ENCODE measurements at places on chromosomes 11 and 22.
A peak's percentile ranks its signal among the peaks of the same experiment; 100 is the strongest.

- DNase-seq = no peak
These were observed 36.9 kb downstream of the GALNT18 start for GRCh38 chr11:11584937-11585336.

DNA sequence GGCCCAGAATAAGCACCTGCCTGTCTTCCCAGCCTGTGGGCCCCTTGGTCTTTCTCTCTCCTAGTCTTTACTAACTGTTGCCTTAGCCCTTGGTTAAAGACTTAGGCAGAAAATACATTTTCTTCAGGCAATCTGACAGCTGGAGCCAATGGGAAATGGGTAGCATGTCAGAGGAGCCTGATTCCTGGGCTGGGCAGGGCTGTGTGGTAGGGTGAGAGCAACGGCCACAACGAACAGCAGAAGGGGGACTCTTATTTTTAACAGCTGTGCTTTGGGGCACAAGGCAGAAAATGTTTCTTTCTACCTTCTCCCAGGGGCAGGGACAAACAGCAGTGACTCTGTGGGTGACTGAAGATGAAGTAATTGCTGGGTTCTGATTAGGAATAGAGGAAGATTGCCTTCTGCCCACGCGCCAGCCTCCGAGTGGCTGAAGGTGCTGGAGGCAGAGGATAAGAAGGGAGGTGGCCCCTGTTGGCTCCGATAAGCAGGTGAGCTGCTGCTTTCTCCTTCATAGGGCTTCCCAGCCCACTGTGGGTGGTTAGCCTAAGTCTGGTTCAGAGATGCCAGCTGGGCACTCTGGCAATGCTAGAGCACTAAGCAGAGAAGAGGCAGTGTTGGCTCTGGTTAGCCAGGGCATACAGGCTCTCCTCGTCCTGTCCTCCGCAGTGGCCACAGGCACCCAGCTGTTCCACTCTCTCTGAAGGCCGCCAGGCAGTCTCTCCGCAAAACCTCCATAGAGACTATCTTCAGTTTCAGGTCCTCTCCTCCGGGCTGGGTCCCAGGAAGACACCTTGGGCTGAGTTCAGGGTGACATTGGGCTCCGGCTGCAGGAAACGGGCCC is 1.5 kb downstream of the YPEL4 start:
- DNase-seq = no peak

DNA sequence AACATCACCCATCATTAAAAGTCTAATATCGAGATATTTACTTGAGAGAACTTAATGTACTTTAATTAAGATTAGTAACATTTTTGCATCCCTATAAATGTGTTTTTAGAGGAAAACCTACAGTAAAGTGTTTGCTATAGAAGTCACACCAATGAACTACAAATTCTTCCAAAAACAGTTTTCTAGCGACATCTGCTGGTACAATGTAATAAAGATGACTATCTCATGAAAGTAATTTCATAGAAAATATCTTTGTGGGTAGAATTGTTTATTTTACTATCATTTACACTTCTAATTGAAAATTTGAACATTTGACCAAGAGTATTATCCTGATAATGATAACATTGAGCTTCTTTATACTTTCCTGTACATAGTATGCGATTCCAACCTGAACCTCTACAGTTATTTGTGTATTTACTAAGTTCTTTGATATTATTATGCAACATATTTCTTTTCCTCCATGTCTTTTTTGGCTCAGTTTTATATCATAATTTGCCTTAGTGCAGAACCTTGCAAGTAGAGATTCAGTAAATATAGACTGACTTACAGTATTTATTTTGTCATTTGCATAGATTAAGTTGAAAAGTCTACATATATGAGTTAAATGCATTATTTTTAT is 252.7 kb downstream of the TMEM135 start:
- DNase-seq = peak; percentile 4

- no peak for DNase-seq
These were observed 14.0 kb downstream of the SGSM1 start for GRCh38 chr22:24819911-24820461.

DNA sequence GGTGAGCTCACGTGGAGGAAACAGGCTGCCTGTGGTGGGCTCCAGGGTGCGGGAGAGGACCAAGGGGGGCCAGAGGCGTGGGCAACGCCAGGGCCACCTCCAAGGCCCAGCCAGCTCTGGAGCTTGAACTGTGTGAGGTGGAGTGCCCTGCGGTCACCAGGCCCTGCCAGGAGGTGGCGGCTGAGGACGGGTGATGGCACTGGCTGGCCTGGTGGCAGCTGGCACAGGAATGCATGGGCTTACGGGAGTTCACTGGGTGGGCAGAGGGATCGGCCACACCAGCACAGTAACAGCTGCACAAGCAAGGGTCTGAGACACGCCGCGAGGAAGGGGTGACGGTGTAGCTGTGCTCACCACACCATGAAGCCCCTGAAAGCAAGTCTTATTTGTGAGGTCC is 15.8 kb downstream of the TOLLIP start:
- DNase-seq = no peak

DNA sequence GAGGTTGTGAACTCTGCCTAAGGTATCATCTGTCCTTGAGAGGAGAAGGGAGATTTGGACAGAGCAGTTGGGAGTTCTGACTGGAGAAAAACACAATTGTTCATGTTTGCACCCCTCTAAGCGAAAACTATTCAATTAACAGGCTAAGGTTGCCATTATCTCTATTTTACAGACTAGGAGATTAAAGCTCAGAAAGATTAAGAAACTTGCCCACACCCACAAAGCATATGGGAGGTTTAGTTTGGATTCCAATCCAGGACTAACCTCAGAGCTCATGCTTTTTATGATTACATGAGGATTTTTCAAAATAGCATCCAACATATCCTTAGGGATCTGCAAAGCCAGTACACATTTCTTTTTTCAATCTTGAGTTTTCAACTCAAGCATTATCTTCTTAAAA is 22.0 kb downstream of the GAB2 start:
- no peak for DNase-seq

DNA sequence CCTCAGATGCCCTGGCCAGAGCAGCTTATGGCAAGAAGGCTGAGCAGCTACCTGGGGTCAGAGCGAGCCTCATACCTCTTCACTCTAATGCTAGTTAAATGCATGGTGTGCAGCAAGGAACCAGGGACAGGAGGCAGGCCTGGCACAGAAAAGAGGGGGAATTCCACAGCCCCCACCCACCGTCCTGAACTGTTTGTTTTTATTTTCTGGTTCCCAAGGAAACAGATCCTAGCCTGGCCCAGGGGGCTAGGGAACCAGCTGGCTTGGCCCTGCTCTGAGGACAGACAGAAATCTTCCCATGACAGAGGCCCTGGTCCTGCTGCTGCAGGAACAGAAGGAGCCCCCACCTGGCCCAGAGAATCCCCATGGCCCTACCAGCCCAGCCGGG is 40.4 kb downstream of the SLCO2B1 start:
- no peak for DNase-seq

DNA sequence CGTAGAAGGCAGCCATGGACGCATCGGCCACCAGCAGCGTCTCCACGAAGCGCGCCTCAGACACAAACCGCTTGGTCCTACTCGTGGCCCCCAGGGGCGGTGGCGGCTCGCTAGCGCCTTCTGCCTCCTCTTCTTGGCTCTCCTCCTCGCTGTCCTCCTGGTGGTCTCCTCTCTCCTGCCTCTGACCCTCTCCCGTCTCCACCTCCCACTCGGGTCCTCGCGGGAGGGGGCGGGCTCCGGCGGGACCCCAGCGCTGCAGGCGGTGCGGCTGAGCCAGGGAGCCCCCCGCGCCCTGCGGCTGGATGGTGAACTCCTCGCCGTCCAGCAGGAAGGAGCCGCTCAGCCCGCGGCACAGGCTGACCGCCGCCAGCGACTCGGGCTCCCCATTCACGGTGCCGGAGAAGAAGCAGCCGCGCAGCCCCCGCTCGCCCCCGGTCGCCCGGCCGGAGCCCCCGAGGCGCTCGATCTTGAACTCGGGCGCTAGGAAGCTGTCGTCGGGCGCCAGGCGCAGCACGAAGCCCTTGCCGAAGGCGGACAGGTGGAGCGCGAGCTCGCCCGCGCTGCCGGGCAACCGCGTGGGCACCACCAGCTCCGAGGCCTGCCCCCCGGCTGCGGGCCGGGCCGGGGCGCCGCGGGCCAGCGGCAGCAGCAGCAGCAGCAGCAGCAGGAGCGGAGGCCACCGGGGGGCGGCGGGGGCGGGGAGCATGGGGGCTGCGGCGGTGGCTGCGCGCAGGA is 661 bp downstream of the ADAMTS8 start:
- DNase-seq = no peak

DNA sequence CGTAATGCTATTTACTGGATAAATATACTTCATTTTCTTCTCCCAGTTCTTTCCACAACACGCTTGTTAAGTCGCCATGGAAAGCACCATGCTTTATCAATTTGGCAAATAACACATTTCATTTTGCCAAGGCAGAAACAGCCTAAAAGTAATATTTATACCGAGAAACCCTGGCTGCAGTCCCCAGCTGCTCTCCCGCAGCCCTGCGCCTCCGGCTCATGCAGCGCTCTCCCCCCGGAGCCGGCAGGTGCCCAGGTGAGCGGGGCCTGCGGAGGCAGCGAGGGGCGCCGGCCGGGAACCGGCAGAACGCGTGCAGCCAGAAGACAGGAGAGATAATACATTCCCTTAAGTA is 681 bp upstream of the ARHGEF12 start:
- no peak for DNase-seq

DNA sequence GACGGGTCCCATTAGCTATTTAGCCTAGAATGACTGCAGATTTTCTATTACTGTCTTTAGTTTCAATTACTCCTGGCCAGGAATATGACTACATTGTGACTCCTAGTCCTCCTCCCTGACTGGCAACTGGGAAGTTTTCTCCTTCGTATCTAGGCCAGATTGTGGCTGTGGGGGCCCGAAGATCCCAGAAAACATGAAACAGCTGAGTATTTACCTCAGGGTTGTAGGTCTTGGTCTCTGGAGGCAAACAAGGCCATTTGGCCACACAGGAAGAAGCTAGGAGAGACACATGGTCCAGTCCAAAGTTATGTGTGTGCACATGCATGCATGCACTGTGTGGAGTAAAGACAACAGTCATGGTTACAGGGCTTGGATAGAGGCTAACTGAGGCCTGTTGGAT is 10.2 kb upstream of the GDPD4 start:
- no peak for DNase-seq

All from H54 (cell line).